ENCODE measurements at places on chromosomes 12 and 14.

GRCh38 chr12:47080725-47081502 lies 1.2 kb upstream of the AMIGO2 start:
- peak; percentile 44 for DNase-seq

DNA sequence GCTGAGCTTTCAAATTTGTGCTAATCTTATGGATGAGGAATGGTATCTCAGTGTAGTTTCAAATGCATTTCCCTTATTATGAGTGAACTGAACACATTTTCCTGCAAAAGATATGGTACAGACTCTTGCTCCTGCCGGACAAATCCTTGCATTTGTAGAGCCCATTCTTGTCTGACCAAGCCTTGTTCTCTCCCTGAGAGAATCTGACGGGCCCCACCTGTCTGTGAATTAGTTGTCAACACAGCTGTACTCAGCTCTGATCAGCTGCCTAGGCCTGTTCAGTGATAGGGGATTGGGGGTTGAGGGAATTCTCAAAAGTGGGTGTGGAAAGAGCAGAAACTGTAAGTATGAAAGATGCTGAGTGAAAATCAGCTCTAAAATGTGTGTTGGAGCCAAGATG lies 42.8 kb upstream of the SCN8A start:
- no peak for DNase-seq

DNA sequence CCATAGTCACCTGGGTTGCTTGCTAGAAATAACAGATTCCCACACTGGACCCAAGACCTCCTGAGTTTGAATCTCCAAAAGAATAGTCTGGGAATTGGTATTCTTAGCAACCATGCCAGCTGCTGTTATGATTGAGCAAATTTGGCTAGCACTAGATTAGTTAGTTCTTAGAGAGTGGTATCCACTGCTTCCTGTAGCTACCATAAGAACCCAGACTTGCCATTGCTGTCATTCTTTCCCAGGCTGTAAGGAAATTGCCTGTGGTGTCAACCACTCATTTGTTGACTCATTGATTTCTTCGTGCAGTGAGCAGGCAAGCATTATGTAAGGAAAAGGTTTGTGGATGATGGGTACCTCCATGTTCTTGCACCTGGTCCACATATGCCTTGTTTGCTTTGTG lies 201.8 kb upstream of the RGS6 start:
- DNase-seq, result no peak

GRCh38 chr14:23360496-23360895 lies 4.5 kb downstream of the EFS start:
- DNase-seq, result no peak

DNA sequence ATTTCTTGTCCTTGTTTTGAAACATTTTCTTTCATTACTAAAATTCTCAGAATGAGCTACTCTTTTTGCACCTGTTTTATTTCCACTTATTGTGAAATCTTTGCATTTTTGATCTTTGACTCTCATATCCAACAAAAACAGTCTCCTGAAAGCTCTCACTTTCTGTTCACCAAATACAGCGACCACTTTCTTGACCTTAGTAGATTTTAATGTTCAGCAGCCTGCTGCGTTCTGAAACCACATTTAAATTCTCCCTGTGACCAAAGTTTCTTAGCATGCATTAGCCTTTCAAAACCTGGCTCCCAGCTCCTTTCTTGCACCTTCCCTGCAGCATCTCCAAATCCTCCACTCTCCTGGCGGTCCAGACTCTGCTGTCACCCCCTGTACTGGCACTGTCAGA lies 404.4 kb upstream of the PDE3A start:
- DNase-seq, result no peak

DNA sequence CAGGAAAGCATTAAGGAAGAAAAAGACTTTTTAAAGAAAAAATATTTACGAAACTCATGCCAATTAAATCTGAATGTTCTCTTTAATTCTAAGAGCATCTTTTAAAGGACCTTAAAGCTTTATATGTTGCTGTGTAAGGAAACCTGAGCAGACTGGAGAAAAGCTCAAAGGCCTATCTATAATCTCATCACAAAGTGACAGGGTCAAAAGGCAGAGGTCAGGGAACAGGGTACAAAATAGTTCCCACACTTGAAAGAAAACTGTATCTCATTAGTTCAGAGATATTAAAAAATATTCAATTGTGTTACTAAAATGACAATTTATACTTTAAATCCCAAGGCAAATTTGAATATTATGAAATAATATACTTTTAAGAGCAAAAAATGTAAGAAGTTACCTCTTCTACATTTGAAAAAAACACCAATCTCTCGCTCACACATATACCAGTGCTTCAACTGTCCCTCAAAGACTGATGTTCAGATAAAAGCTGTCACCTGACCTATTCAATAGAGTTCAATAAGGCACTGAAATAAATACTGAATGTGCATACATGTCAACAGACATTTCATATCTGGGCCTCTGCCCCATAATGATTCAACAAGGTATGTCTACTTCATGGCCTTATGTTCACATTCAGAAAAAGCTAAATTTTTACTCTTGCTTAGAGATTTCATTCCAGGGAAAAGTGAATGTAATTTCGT lies 17.9 kb downstream of the DENND5B start:
- DNase-seq, result no peak
